Placental epithelial cell (primary cell): ENCODE measurements at places on chromosomes 2 and 18. TPM values are rescaled to one million over a fixed set of nuclear protein-coding genes. Genes with fewer than 3 reads are reported as not detected.

Gene GCA
- 5.9 and 8.4 TPM in 2 replicates for total RNA-seq

Gene RGPD3
- total RNA-seq, result under 0.01 and 0.11 TPM in 2 replicates

Gene DLX1
- total RNA-seq, result not detected in 2 replicates

Gene IL1R2
- total RNA-seq, result 3.1 and 18.5 TPM in 2 replicates

Gene SLC4A5
- 1.2 and 1.6 TPM in 2 replicates for total RNA-seq

Gene ATP6V1C2
- under 0.01 TPM in 1 of 2 replicates, not detected in the other for total RNA-seq

Gene FOXI3
- total RNA-seq, result not detected in 2 replicates

Gene ATOH8
- total RNA-seq, result 0.39 TPM in 1 of 2 replicates, not detected in the other

Gene FBLN7
- total RNA-seq, result 4.6 and 26.7 TPM in 2 replicates

Gene ZNF804A
- total RNA-seq, result under 0.01 and 0.22 TPM in 2 replicates

Gene NCKAP5
- under 0.01 and 0.79 TPM in 2 replicates for total RNA-seq

Gene NT5DC4
- total RNA-seq, result not detected in 2 replicates

Gene SCYGR3
- total RNA-seq, result not detected in 2 replicates

Gene MOGAT1
- total RNA-seq, result not detected in 2 replicates

Gene DCC
- under 0.01 and 0.11 TPM in 2 replicates for total RNA-seq

Gene SNORC
- 0.33 and 0.79 TPM in 2 replicates for total RNA-seq

Gene ITPRIPL1
- 3.0 and 4.3 TPM in 2 replicates for total RNA-seq

Gene SERPINB13
- not detected in 2 replicates for total RNA-seq

Gene INPP1
- total RNA-seq, result 6.5 and 7.1 TPM in 2 replicates

Gene GPR17
- total RNA-seq, result not detected in 2 replicates

Gene MPV17
- total RNA-seq, result 56.1 TPM in 2 replicates

Gene LAMA3
- 1,048 and 1,921 TPM in 2 replicates for total RNA-seq

Gene CYBRD1
- total RNA-seq, result 15.8 and 44.4 TPM in 2 replicates

Gene REG3G
- not detected in 2 replicates for total RNA-seq

Gene VSNL1
- 0.39 TPM in 1 of 2 replicates, not detected in the other for total RNA-seq

Gene TMEM214
- 68.0 and 78.1 TPM in 2 replicates for total RNA-seq

Gene CBLN2
- 0.11 and 0.79 TPM in 2 replicates for total RNA-seq

Gene MAL
- 0.76 and 1.6 TPM in 2 replicates for total RNA-seq

Gene SPATA3
- not detected in 2 replicates for total RNA-seq

Gene TXNDC2
- not detected in 2 replicates for total RNA-seq

Gene KCNG2
- not detected in 2 replicates for total RNA-seq

Gene EFHD1
- total RNA-seq, result 3.8 and 5.5 TPM in 2 replicates

Gene SP140
- total RNA-seq, result not detected in 2 replicates

Gene SLC9A4
- total RNA-seq, result 0.22 and 0.79 TPM in 2 replicates

Gene ABCG5
- total RNA-seq, result not detected in 2 replicates

Gene ASAP2
- total RNA-seq, result 195 and 199 TPM in 2 replicates

Gene DUSP11
- 33.0 and 75.5 TPM in 2 replicates for total RNA-seq

Gene CASP8
- 15.8 and 24.7 TPM in 2 replicates for total RNA-seq

Gene IKZF2
- total RNA-seq, result 35.7 and 41.8 TPM in 2 replicates

Gene KYNU
- total RNA-seq, result 0.98 and 3.1 TPM in 2 replicates

Gene SULT1C4
- not detected in 2 replicates for total RNA-seq

Gene LBH
- total RNA-seq, result 30.2 and 98.8 TPM in 2 replicates

Gene CDK5R2
- total RNA-seq, result not detected in 2 replicates

Gene CABYR
- 3.5 and 7.4 TPM in 2 replicates for total RNA-seq

Gene TMEM17
- 0.87 and 1.6 TPM in 2 replicates for total RNA-seq

Gene TTN
- under 0.01 TPM in 2 replicates for total RNA-seq

Gene RAX
- not detected in 2 replicates for total RNA-seq

Gene STK36
- total RNA-seq, result 31.4 and 34.3 TPM in 2 replicates

Gene UPP2
- not detected in 2 replicates for total RNA-seq

Gene OSBPL6
- 1.2 and 1.6 TPM in 2 replicates for total RNA-seq
